ENCODE measurements at places on chromosomes 3 and 15.

GRCh38 chr3:65398953-65399352 is 639.8 kb downstream of the MAGI1 start:
- DNase-seq, result peak; percentile 19

GRCh38 chr15:90033448-90033847 is 32.3 kb downstream of the ZNF710 start:
- DNase-seq, result no peak

GRCh38 chr3:133404920-133405319 is 5.1 kb downstream of the BFSP2 start:
- DNase-seq, result no peak

GRCh38 chr3:172018364-172018763 is 21.0 kb upstream of the FNDC3B start:
- DNase-seq, result no peak

GRCh38 chr3:56878074-56878473 is 76.3 kb upstream of the ARHGEF3 start:
- peak; percentile 28 for DNase-seq

GRCh38 chr15:90386221-90386620 is 1.8 kb upstream of the IQGAP1 start:
- DNase-seq, result no peak

DNA sequence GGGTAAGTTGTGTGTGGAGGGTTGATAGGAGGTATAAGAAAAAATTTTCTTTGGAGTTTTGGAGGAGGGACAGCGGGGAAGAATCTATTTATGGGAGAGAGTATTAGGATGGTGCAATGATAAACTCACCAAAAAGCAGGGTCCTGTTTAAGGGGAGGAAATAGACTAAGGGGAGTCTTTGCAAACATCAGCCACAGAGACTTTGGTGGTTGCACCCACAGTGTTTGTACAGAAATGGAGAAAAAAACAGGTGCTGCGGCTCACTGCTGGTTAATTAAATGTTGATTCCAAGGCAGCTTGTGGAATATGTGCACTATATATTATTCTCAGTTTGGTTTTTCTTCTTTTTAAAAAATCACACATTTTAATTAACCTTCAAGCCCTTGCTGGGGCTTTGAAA is 182.1 kb downstream of the NECTIN3 start:
- no peak for DNase-seq

DNA sequence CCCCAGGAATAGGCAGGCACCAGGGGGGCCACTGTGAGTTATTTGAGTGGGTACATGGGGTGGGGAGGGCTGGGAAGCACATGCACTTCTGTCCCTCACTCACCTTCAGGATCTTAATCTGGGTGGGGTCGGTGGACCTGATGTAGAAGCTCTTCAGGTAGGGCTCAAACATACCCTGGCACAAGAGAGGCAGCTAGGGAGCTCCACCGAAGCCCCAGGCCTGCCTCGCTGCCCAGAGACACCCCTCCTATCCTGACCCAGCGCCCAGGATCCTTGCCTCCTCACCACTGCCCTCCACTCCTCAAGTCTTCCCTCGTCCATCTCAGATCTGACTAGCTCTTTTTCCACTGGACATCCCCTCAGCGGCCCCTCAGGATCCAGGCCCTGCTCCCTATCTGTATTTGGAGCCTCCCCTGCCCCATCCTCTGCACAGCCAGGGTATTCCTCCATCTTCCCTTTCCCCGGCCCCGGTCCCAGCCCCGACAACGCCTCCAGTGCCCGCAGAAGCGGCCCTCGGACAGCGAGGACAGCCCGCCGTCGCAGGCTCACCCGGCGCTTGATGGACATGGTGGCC is 30.0 kb downstream of the AP3B2 start:
- no peak for DNase-seq

GRCh38 chr3:48404440-48405342 is 25.2 kb downstream of the PLXNB1 start:
- no peak for DNase-seq

- no peak for DNase-seq
Measured at GRCh38 chr3:159992589-159992988, 4.0 kb downstream of the IL12A start.

GRCh38 chr15:49901996-49902684 is 216.9 kb downstream of the ATP8B4 start:
- peak; percentile 80 for DNase-seq

GRCh38 chr3:123808812-123809211 is 75.3 kb downstream of the MYLK start:
- DNase-seq, result no peak

GRCh38 chr3:129855832-129856419 is 37.6 kb downstream of the TMCC1 start:
- peak; percentile 62 for DNase-seq

All from choroid plexus epithelial cell (primary cell).